ENCODE measurements at places on chromosomes 2 and 18. TPM values are rescaled to one million over a fixed set of nuclear protein-coding genes. Genes with fewer than 3 reads are reported as not detected.

GRCh38 chr2:154638783-154639182 lies 59.7 kb upstream of the KCNJ3 start:
- no peaks in the 10 kb centered on the region for H3K27me3 ChIP-seq
- H3K4me1 ChIP-seq = no peaks in the 10 kb centered on the region
- no peak overlapping the region for H3K27ac ChIP-seq
- no peak for DNase-seq
- no peaks in the 10 kb centered on the region for H3K36me3 ChIP-seq

DNA sequence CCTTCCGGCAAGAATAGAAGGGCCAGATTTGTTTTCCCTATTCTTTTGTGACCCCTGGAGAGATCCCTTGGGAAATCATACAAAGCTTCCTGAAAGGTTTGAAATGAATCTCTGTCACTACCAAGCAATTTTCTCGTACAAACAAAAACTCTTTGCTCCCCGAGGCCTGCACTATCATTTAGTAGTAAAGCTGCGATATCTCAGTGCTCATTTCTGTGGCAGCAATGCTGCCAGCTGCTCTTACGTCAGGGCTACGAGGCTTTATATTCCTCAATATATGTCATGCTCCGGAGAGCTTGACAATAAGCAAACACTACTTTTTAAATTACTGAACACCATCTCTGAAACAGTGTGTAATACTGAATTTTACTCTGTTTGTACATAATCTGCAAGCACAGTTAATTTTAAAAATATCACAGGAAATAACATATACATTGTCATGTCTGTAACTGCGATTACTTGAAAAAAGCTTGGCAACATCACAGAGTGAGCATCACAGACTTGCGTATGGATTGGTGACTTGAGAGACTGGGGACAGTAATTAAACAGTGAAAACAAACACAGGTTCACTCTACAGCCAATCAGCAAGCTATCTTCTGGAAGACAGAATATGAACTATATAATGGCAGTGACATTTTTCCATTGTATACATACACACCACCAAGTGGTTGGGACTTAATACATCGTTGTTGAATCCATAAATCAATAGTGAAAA lies 403.3 kb upstream of the NETO1 start:
- no peaks in the 10 kb centered on the region for H3K4me1 ChIP-seq
- H3K4me3 ChIP-seq = no peak overlapping the region
- H3K36me3 ChIP-seq = no peaks in the 10 kb centered on the region

DNA sequence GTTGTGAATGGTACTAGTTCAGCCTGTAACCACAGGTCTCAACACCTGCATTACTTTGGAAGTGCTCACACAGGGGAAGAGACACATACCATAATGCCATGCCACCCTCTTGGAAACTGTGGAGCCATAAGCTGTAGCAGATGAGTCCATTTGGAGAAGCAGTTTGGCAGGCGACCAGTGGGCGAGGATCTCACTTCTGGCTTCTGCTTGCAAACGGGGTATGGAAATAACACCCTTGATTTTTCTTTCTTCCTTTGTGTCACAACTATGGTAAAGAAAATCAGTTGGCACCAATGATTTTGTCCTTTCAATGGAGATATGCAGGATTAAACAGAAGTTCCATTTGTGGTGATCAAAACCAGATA lies 28.6 kb downstream of the APOB start:
- H3K4me1 ChIP-seq = no peaks in the 10 kb centered on the region
- peaks cover 24% of the 10 kb centered on the region for H3K27me3 ChIP-seq
- no peaks in the 10 kb centered on the region for H3K36me3 ChIP-seq
- H3K4me3 ChIP-seq = no peak overlapping the region
- no peak for DNase-seq
- no peak overlapping the region for H3K27ac ChIP-seq

- H3K27me3 ChIP-seq = peaks cover 14% of the 10 kb centered on the region
- no peak overlapping the region for H3K4me3 ChIP-seq
- H3K36me3 ChIP-seq = no peaks in the 10 kb centered on the region
Measured at GRCh38 chr18:74351354-74351753, 35.7 kb downstream of the C18orf63 start.

DNA sequence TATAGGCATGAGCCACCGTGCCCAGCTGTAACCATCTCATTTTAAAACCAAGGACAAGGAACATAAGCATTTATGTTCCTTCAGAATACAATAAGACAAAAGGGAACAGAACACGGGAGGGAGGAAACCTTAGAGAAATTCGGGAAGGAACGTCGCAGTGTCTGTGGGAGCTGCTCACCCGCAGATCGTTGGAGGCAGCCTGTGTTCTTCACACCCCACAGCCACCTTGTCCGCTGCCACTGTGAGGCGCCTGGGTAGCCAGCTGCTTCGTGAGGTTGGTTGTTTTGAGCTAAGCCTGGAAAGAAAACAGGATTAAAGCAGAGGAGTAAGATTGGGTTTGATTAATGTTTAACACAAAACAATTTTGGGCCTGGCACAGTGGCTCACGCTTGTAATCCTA lies 250.0 kb downstream of the FHOD3 start:
- no peak overlapping the region for H3K4me3 ChIP-seq
- H3K4me1 ChIP-seq = no peaks in the 10 kb centered on the region
- H3K36me3 ChIP-seq = no peaks in the 10 kb centered on the region
- H3K27ac ChIP-seq = no peak overlapping the region

DNA sequence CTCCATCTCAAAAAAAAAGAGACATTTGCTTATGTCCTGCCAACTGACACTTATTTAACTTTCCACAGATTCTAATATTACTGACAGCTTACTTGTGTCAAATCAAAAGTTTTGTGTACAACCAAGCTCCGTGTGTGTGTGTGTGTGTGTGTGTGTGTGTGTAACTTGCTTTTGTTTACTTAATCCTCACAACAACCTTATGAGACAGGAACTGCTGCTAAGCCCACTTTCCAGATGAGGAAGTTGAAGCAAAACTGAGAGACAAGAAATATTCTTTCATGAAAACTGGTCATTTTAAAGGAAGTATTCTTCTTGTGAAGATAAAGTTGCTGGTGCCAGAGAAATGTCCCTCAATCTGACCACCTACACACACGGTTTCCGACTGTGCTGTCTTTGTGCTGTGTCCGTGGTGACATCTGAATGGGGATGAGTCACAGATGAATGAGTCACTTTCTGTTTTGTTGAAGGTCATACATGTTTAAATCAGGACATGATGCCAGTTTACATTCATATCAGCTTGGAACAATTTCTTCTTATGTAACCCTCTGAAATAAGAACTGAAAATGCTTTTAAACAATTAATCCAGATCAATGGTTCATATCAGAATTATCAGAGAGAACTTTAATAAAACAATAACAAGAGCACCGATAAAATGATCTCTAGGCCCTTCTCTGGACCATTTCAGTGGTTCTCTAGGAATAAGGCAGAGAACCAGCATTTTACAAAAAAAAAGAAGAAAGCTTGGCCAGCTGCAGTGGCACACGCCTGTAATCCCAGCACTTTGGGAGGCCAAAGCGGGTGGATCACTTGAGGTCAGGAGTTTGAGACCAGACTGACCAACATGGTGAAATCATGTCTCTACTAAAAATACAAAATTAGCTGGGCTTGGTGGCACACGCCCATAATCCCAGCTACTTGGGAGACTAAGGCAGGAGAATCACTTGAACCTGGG lies 95.5 kb downstream of the THNSL2 start:
- H3K4me3 ChIP-seq = no peak overlapping the region
- DNase-seq = no peak
- no peaks in the 10 kb centered on the region for H3K36me3 ChIP-seq
- H3K4me1 ChIP-seq = no peaks in the 10 kb centered on the region
- H3K27ac ChIP-seq = no peak overlapping the region
- peaks cover 25% of the 10 kb centered on the region for H3K27me3 ChIP-seq

GRCh38 chr18:74375999-74376398 lies 60.4 kb downstream of the C18orf63 start:
- no peak for DNase-seq
- peak overlapping the region; percentile 59 for H3K4me3 ChIP-seq
- H3K27ac ChIP-seq = peak overlapping the region; percentile 94

DNA sequence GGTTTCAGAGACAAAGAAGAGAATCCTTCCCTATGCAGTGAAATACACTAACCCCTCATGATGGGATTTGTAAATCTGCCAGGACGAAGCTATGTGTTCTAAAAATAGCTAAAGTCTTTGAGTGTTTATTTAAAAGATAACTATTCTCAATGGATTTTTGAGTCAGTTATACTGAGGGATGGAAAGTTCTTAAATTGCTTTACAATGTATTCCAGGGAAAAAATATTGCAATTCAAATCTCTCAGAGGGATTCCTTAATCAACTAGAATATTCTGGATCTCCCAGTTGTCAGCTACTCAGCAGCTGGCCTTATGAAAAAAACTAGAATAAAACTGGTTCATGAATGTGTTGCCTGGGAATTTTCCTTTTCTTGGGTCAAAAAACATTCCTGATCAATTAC lies 312.4 kb downstream of the PLCL1 start:
- H3K4me3 ChIP-seq = no peak overlapping the region
- peaks cover 9% of the 10 kb centered on the region for H3K36me3 ChIP-seq
- no peaks in the 10 kb centered on the region for H3K27me3 ChIP-seq
- H3K27ac ChIP-seq = no peak overlapping the region
- no peak for DNase-seq

- no peaks in the 10 kb centered on the region for H3K27me3 ChIP-seq
- H3K4me1 ChIP-seq = no peaks in the 10 kb centered on the region
- no peaks in the 10 kb centered on the region for H3K36me3 ChIP-seq
- no peak for DNase-seq
- no peak overlapping the region for H3K27ac ChIP-seq
- no peak overlapping the region for H3K4me3 ChIP-seq
Measured at GRCh38 chr18:52437161-52437560, 97.2 kb downstream of the DCC start.

GRCh38 chr2:100485396-100485795 lies 15.1 kb downstream of the NMS start:
- peaks cover 17% of the 10 kb centered on the region for H3K27me3 ChIP-seq
- H3K36me3 ChIP-seq = peaks cover 2% of the 10 kb centered on the region
- H3K4me3 ChIP-seq = no peak overlapping the region
- DNase-seq = no peak

GRCh38 chr2:8594731-8595427 lies 87.0 kb upstream of the ID2 start:
- peaks cover 20% of the 10 kb centered on the region for H3K27me3 ChIP-seq
- H3K4me1 ChIP-seq = peaks cover 15% of the 10 kb centered on the region
- no peak overlapping the region for H3K4me3 ChIP-seq
- peaks cover 2% of the 10 kb centered on the region for H3K36me3 ChIP-seq
- H3K27ac ChIP-seq = no peak overlapping the region

The TOGARAM2 gene
- total RNA-seq = 4.2 TPM

The LRRC30 gene
- total RNA-seq = not detected

The BOK gene
- not detected for total RNA-seq

The IKZF2 gene
- 11.9 TPM for total RNA-seq

The STPG4 gene
- total RNA-seq = not detected

Measured in T-helper 17 cell (primary cell).